Chondrocyte (in vitro differentiated cells): ENCODE measurements at places on chromosomes 1 and 21. TPM values are rescaled to one million over a fixed set of nuclear protein-coding genes. Genes with fewer than 3 reads are reported as not detected.

The C1orf87 gene
- 0.21 to 0.65 TPM in 2 of 3 replicates, not detected in the other for total RNA-seq

GRCh38 chr1:101022294-101022693 lies 3.3 kb downstream of the DPH5 start:
- DNase-seq = no peak

DNA sequence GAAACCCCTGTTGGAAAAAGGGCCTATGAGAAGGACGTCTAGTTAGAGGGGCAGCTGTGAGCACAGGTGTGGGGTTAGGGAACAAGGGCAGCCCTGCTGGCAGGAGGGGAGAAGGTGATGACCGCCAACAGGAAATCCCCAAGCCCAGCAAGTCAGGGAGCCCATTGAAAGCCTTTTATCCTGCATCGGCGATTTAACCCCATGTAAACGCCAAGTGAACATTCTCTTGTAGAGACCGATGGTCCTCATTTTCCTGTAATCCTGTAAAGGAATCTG lies 1.1 kb upstream of the BSND start:
- DNase-seq = no peak

GRCh38 chr1:55204997-55205396 lies 10.2 kb downstream of the USP24 start:
- no peak for DNase-seq

- DNase-seq = no peak
Observed at GRCh38 chr1:26993237-26994019, at the start of gene TRNP1. TSS of gene TRNP1 (plus strand) at chr1:26993692. CDS start at chr1:26993787, 95 bp downstream.

GRCh38 chr21:41703857-41704501 lies 62.9 kb downstream of the RIPK4 start:
- no peak for DNase-seq

DNA sequence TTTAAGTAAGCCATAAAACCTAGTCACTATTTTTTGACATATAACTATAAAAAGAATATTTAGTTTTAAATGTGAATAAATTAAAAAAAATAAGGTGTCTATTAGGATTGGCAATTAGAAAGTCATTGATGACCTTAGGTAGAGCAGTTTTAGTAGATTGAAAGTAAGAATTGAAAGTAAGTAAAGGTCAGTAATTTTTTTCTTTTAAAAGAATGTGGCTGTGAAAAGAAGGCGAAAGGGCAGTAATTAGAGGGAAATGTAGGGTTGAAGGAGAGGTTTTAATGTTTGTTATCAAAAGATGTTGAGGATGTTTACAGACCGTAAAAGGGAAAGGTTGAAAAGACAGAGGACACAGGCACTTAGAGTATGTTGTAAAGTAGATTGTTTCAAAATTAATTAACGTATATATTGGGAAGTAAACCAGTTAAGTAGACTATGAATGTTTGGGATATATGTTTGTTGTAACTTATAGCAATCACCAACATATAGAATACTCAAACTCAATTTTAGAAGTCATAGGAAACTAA lies 41.0 kb downstream of the ZFYVE9 start:
- no peak for DNase-seq

- DNase-seq = no peak
Observed at GRCh38 chr1:42157667-42158066, 4.5 kb downstream of the GUCA2B start.

The AJAP1 gene
- total RNA-seq = 0.73 TPM in 1 of 3 replicates, not detected in the others

DNA sequence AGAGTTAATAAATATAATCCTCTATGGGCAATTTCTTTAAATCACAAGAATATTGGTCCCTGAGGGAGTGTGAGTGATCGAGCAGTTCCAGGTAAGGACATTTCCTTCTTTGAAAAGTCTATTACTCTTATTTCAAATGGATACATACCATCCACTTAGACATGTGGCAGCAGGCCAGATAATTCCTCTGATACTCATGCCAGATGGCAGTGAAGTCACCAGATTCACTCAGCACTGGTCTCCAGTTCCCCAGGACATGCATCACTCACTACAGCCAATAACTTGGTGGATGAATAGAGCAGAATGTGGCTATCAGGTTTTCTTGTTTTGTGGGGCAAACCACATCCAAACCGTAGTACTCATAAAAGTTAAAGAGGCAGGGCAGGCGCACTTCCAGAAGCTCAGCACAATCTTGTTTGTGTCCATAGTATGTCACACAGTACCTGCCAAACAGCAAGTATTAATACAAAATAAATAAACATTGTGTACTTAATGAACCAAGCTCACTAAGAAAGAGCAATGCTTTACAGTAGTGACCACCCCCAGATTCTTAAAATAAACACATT lies 74.2 kb upstream of the CD53 start:
- DNase-seq = no peak

DNA sequence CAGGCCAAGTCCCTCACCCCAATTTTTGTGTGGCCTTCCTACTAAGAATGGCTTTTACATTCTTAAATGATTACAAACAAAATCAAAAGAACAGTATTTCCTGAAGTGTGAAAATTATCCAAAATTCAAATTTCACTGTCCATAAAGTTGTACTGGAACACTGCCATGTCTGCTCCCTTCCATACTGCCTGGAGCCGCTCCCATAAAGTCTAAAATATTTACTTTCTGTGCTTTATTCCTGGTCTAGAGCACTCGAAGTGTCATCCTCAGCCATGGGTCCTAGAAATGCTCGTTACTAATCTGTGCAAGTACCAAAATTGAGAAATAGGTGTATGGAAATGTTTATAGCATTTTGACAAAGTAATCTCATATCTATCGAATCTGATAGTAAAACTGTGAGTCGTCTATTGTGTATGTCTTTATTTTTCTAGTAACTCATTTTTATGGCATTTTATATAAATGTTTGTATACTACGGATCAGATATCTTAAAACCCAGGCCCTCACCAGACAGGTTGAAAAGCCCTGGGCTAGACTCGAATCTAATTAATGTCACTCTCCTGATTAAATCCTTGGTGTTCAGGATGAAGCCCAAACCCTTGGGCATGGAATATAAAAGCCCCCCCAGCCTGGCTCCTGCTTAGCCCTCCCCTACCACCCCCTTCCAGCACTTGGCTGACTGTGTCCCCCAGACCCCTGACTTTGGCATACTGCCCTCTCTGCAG lies 4.9 kb downstream of the LBR start:
- DNase-seq = no peak

The SLC39A1 gene
- total RNA-seq = 83.5 to 87.8 TPM (median 85.6 TPM) in 3 replicates

GRCh38 chr1:182624577-182624976 lies 20.4 kb upstream of the RGS16 start:
- no peak for DNase-seq

DNA sequence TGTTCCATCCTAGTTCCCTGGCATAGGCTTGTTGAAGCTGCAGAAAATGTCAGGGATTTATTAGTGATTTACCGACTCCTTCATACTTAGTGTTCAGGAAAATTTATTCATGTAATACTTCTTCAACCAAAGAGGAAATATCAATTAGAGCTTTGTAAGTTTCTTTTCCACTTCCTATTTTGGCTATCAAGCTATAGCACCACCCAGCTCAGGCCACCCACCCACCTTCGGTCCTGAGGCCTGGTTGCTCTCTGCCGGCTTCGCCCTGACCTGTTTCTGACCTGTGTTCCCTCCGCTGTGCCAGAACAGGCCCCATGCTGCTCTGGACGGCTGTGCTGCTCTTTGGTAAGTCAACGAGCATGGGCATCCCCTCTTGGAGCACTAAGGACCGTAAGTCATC lies at the start of gene FCRL6:
TSS of gene FCRL6 (plus strand) at position 250 of the 400 bp plus-strand sequence. CDS start at position 315, 65 bp downstream.
- DNase-seq = no peak

GRCh38 chr1:108598340-108598739 lies 38.4 kb downstream of the EEIG2 start:
- DNase-seq = no peak

DNA sequence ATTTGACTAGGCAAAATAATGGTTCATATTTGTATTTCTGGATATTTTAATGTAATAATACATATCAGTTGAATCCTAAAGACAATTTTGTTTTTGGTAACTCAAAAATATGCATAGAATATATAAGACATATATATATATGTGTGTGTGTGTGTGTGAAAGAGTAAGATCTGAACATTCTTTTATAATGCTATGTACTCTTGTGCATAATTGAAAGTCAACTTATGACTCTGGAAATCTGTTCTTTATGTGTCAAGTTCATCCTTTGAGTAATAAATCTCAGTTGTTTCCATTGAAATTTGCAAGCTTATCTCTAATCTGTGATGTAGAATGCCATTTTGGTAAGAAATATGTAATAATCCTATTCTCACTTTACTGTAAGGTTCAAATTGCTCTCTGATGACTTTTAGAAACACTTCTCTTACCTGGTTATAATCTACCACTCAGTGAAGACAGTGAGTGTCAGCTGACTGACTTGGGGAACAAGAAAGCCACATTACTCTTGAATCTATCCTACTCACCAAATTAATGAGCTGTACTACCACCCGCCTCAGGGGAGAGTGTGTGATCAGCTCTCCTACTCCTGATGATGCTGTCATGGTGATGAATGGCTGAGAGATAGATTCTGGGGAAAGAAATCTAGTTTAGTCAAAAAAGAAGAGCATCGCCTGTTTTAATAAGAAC lies 15.0 kb upstream of the NEK7 start:
- no peak for DNase-seq

DNA sequence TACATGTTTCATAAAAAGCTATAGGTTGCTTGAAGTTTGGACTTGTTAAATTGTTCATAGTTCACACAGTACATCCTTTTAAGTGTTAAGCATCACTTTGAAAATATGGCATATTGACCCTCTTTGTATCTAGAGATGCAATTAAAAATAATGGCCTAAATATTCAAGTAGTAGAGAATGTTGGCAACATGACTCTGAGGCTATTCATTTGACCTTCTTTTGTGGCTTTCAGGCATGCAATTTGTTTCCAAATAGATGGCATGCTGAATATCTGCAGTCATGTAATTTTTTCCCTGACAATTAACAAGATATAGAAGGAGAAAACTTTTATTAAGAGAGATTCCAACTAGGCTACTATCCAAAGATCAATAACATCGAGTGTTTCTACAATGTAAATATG lies 230.5 kb upstream of the ZRANB2 start:
- no peak for DNase-seq

DNA sequence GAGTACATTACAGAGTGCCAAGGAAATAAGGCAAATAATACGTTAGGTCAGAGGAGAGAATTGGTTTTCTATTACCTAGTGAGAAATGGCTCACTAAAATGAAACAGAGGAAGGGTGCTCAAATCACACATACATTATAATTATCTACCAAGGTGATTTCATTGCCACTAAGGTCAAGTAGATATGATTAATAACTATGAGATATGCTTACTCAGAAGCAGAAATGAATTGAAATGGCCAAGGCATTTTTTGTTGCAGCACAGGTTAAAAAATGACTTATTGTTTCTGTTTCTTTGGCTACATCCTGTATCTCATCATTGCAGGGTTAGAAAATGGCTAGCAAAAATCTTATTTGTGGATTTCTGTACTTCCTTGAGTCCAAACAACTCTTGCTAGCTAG lies 154.5 kb upstream of the GORAB start:
- DNase-seq = no peak

- DNase-seq = no peak
Observed at GRCh38 chr1:175742790-175743459, 470 bp downstream of the TNR start.

The CHI3L1 gene
- not detected in 3 replicates for total RNA-seq

GRCh38 chr1:9808459-9808858 lies 15.3 kb downstream of the CLSTN1 start:
- DNase-seq = peak; percentile 29

DNA sequence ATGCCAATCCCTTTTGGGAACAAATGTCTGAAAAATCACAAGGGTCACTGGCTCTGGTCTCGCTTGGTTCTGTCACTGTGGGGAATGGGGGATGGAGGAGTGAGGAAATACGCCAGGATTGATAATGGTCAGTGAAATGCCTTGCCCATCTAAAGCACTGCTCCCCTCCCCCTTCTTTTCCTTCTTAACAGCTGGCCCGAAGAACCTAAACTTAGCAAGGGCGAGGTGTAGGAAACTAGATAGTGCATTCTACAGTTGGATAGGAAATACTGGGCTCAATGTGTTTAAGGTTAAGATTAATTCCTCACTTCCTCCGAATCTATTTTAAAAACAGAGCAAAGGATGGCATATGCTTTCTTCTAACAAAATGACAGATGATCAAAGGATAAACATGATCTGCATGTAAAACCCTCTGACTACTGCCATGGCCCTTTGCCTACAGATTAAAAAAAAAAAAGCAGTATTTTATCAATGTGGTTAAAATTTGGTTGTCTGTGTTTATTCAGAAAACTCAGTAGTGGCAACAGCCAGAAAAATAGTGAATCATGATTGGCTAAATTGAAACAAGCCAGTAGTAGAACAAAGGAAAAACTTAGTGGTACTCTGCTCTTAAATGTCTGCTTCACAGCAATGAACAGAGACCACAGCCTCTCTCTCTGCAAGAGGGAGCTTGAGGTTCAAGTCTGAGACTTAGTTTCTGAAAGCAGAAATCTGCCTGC lies 86.1 kb upstream of the VAV3 start:
- no peak for DNase-seq

The IL20 gene
- not detected in 3 replicates for total RNA-seq

- no peak for DNase-seq
Observed at GRCh38 chr1:221230605-221231004, 351.4 kb downstream of the HLX start.

The SHISAL2A gene
- total RNA-seq = 0.24 TPM in 1 of 3 replicates, not detected in the others

- no peak for DNase-seq
Observed at GRCh38 chr1:192920412-192920811, 111.6 kb downstream of the RGS2 start.

- DNase-seq = no peak
Observed at GRCh38 chr1:15506831-15507230, 17.2 kb downstream of the CASP9 start.

- DNase-seq = no peak
Observed at GRCh38 chr1:7549277-7550161, 221.6 kb upstream of the VAMP3 start.

GRCh38 chr1:32989160-32990050 lies 24.8 kb upstream of the RNF19B start:
- DNase-seq = no peak

The TRIM63 gene
- 0.26 to 0.70 TPM in 2 of 3 replicates, not detected in the other for total RNA-seq

- no peak for DNase-seq
Observed at GRCh38 chr1:25641931-25642573, 25.5 kb downstream of the MAN1C1 start.

- DNase-seq = no peak
Observed at GRCh38 chr21:18204931-18205330, 39.7 kb upstream of the CHODL start.

DNA sequence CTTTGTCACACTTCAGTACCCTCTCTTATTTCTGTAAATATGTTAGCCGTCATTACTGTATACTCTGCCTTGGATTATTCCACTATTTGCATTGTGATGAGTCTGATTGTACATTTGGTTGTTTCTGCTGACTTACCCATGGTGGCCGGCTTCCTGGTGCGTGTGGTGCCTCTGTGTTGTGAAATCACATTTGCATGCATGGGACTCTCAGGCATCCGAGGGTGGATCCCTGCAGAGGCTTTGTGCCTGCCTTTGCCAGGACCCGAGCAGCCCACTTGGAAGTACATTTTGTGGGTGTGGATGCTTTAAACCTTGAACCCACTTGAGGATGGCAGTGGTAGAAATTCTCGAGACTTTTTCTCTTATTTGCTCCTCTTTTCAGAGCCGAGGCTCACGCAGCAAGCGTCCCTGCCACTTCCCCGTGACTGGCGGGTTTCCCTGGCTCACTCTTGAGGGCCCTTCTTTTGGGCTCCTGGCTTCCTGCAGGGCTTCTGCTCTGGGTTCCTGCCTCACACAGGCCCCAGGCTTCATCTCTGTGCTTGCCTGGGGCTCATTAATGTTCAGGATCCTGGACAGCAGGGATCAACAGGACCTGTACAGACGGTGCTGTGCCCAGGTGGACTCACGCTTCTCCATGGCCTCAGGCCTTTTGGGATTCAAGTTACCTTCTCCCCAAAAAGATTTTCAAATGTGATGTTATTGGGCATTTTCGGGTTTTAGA lies 36.6 kb downstream of the POFUT2 start:
- DNase-seq = no peak

The SERBP1 gene
- total RNA-seq = 143 to 175 TPM (median 145 TPM) in 3 replicates

The LCE2C gene
- total RNA-seq = not detected in 3 replicates

- DNase-seq = no peak
Observed at GRCh38 chr1:197178998-197179397, 32.5 kb upstream of the ASPM start.
